ENCODE measurements at places on chromosomes 12 and 14.

DNA sequence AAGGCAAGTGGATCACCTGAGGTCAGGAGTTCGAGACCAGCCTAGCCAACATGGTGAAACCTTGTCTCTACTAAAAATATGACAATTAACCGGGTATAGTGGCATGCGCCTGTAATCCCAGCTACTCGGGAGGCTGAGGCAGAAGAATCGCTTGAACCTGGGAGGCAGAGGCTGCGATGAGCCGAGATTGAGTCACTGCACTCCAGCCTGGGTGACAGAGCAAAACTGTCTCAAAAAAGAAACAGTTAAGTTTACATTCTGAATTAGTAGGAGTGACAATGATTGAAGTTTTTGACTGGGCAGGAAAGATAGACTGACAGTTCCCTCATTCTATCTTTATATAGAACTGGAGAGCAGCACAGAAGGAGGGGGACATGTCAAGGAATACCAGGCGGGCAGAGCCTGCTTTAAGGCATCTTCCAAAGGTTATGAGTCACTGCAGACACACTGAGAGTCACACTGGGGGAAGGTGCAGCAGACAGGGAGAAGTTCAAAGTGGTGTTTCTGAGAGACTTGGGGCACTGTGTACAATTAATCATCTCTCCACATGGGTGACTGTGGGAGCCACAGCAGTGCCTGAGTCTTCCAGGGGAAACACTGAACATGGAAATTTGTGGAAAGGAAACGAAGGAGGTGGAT is 42.8 kb upstream of the RNASE3 start:
- no peak for DNase-seq

GRCh38 chr12:97767347-97767746 is 304.7 kb downstream of the RMST start:
- DNase-seq: no peak

GRCh38 chr14:42228611-42229010 is 621.9 kb downstream of the LRFN5 start:
- no peak for DNase-seq

- no peak for DNase-seq
These were observed 133.4 kb downstream of the RFLNA start for GRCh38 chr12:124428136-124428791.

- DNase-seq: no peak
These were observed 1.7 kb downstream of the CABP1 start for GRCh38 chr12:120642121-120642520.

DNA sequence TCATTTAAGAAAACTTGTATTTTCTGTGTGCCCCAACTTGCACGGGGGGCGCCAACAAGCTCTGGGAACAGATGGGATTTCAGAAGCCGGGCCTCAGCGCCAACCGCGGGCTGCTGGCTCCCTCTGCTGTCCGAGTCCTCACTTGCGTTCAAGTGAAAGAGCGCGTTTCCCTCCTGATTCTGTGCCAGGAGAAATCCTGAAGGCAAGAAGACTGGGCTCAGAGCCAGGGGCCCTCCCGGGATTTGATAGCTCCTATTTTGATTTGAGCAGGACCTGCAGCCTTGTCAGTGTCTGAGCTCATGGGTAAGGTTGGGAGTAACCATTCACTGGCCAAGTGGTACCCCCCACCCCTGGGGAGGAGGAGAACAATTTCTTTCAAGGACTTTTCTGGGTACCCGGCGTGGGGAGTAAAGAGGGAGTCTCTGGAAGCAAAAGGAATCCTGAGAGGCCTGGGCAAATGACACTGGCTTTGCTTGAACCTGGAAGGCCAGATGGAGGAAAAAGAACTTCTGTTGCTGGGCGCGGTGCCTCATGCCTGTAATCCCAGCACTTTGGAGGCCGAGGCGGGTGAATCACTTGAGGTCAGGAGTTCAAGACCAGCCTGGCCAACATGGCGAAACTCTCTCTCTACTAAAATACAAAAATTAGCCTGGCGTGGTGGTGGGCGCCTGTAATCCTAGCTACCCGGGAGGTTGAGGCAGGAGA is 179.0 kb upstream of the RGS6 start:
- DNase-seq: peak; percentile 48

DNA sequence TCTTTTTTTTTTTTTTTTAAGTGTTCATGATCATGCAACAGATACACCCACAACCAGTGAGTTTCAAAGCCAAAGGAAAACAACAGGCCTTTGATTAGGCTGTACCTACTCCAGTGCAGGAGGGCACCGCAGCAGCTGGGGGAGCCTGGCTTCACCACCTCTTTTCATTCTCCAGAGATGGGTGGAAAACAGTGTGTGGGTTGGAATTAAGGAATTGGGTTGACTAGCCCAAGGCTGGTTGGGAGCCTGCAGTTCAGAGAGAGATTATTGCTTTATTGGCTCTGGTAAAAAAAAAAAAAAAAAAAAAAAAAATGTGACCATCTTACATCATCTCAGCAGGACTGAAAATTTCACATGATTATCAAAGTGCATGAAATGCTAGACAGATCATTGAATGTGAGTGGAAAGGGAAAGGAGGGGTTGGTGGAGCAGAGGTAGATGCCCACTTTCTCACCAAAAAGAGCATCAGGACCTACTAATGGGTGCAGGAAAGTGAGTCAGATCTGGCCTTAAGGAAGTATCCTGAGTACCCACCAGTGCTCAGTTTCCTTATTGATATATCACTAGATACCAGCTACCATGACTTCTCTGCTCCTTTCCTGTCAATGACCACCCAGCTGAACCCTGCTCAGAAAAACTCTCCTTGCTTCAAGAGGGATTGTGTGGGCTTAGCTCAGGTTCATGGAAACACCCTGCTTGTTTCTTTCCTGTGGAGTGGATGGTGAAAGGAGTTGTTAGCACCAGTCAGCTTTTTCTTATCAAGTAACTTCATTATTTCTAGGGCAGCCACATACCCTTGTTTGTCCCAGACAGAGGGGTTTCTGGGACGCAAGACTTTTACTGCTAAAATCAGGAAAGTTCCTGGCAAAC is 54.8 kb upstream of the DYRK2 start:
- no peak for DNase-seq

DNA sequence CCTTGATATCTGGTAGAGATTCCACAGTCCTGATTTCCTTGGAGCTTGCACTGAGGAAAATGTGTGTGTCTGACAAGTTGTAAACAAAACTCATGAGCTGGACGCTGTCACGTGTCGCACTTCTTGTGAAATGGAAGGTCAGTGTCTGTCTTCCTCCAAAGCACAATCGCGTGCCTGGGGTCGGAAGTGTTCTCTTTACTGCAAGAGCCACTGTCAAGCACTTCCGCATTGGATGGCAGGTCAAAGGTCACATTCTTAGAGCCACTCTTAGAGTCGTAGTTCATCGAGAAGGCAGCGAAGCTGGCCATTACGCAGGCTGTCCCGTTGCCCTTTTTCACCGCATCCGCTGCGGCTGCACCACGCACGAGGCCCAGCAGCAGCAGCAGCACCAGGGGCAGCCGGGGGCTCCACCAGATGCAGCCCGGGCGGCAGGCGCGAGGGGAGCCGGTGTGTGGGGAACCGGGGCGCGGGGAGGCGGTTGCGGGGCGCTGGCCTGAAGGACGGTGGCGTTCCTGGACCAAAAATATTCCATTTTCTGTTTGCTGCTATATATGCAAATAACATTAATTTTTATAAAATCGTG is 45.0 kb downstream of the LRTM2 start:
- no peak for DNase-seq

DNA sequence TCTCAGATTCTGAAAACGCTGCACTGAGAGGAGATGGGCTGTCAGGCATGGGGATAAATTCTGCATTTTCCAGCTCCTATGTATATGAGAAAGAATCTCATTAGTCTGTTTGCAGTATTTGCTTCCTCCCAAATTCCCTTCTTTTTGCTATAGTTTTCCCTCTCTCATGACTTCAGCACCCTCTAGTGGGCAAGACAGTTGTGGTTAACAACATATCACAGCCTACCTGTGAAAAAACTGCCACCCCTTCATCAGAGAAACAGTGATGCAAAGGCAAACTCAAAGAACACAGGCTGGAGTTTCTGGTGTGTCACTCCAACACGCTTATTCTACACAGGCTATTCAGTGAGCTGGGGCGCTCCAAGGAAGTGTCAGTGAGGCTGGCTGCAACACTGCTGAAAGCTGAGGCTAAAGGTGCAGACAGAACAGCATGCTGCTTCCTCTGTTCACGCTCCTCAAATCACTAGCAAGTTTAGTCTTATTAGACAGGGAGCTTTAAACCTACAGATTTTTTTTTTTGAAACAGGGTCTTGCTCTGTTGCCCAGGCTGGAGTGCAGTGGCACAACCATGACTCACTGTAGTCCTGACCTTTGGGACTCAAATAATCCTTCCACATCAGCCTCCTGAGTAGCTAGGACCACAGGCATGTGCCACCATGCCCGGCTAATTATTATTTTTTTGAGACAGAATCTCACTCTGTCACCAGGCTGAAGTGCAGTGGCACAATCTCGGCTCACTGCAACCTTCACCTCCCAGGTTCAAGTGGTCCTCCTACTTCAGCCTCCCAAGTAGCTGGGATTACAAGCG is 19.3 kb downstream of the ZC2HC1C start:
- DNase-seq: no peak

GRCh38 chr12:8834230-8834629 is 11.8 kb downstream of the A2ML1 start:
- DNase-seq: no peak

DNA sequence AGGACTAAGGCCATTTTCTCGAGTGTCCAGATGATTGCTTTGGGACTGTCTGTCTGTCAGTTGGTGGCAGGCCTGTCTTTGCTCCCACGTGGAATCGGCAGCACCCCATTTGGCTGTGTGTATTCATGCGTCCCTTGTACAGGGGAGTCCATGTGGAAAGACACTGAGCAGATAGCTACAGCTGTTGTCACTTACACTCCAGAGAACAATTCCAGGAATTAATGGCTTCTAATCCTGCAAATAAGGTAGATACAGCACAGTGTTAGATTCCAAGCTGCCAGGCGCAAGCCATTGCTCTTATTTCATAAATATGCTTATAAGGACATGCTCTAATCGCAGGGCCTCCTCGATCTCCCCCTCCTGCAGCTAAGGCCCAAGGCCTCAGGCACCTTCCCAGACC is 208.8 kb downstream of the VRK1 start:
- DNase-seq: no peak

- no peak for DNase-seq
These were observed 88.1 kb downstream of the ITPR2 start for GRCh38 chr12:26744697-26745440.

GRCh38 chr14:41663473-41663850 is 56.8 kb downstream of the LRFN5 start:
- DNase-seq: no peak

- peak; percentile 92 for DNase-seq
These were observed 1.7 kb upstream of the ANKRD33 start for GRCh38 chr12:51886021-51886710.

DNA sequence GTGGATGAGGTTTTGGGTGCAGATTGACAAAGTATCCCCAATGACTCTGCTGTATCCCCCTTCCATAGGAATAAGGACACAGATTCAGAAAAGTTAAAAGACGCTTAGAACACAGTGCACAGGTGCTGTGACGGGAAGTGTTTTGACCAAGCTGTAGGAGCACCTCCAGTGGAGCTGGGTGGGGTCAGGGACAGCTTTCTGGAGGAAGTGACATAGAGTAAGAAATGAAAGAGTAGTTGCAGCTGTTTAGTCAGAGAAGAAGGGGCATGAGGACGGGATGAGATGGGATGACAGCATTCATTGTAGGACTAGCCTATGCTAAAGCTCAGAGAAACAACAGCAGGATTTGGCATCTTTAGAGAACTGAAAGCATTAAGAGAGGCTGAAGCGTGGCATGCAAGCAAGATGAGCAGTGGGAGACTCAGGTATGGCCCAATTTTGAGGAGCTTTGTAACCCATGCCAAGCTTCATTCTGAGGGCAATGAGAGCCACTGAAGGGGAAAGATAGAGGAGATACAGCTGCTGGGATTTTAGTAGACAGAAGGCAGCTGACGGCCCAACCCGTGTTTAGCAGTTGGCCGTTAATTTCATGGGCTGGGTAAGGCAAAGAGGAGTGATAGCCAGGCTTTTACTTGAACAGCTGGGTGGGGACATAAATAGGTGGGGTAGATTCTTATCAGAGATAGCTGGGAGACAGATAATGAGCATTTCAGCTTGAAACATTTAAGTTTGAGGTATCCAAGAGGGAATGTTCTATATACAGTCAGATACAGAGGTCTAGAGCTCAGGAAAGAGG is 131.8 kb upstream of the KRAS start:
- DNase-seq: no peak

DNA sequence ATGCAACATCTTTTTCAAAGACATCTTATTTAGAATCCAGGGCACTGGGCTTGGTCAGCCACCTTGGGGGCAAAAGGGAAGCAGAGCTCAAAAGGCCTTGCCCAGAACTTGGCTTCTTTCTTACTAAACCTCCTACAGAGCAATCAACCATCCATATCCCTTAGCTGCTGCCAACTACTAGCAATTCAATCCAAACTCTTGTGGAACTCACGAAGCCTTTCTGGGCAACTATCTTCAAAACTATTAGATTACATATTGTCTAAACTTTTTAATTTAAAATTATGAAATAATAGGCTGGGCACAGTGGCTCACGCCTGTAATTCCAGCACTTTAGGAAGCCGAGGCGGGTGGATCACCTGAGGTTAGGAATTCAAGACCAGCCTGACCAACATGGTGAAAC is 95.5 kb downstream of the PAWR start:
- DNase-seq: no peak

DNA sequence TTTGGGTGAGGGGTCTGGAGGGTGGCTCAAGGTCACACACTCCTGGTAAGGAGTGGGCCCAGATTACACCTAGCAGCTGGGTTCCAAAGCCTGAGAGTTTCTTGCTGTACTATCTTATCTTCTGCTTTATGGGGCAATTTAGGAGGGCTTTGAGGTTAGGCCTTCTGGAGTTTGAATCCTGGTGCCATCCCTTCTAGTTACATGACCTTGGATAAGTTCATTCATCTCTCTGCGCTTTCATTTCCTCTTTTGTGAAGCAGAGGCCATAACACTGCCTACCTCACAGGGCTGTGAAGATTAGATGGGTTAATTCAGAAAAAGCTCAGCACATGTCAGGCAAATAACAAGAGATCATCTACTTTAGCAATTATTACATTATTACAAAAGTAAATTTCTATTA is 7.4 kb upstream of the KRT77 start:
- DNase-seq: no peak

GRCh38 chr14:32038876-32039275 is 38.2 kb upstream of the ARHGAP5 start:
- DNase-seq: no peak

GRCh38 chr12:64389154-64389553 is 1.4 kb downstream of the C12orf56 start:
- DNase-seq: no peak
